ENCODE measurements at places on chromosomes 12 and 14. TPM values are rescaled to one million over a fixed set of nuclear protein-coding genes. Genes with fewer than 3 reads are reported as not detected.

Gene KRT74
- total RNA-seq = not detected

Gene THAP2
- total RNA-seq = 7.4 TPM

Gene NEUROD4
- not detected for total RNA-seq

Gene DCP1B
- 2.4 TPM for total RNA-seq

Gene PLEKHG7
- total RNA-seq = not detected

Gene DEGS2
- not detected for total RNA-seq

Gene PLEKHD1
- total RNA-seq = 0.32 TPM

- no peak for DNase-seq
Observed at GRCh38 chr14:22220427-22220826, 368.6 kb downstream of the DAD1 start.

DNA sequence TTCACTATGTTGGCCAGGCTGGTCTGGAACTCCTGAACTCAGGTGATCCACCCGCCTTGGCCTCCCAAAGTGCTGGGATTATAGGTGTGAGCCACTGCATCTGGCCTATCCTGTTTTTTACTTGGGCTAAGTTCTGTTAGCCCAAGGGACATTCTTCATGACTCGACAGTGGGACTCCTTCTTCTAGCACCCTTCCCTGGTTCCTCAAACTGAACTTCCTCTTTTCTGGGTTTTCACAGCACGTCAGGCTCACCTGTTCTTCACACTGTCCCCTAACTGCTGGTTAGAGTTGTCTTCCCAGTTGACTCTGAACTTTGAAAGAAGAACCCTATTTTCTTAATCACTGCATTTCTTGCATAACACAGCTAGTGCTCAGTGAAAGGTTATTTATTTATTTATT, 22.5 kb downstream of the CABP1 start:
- DNase-seq = no peak

GRCh38 chr14:79971330-79971729, 240.0 kb downstream of the DIO2 start:
- DNase-seq = no peak

DNA sequence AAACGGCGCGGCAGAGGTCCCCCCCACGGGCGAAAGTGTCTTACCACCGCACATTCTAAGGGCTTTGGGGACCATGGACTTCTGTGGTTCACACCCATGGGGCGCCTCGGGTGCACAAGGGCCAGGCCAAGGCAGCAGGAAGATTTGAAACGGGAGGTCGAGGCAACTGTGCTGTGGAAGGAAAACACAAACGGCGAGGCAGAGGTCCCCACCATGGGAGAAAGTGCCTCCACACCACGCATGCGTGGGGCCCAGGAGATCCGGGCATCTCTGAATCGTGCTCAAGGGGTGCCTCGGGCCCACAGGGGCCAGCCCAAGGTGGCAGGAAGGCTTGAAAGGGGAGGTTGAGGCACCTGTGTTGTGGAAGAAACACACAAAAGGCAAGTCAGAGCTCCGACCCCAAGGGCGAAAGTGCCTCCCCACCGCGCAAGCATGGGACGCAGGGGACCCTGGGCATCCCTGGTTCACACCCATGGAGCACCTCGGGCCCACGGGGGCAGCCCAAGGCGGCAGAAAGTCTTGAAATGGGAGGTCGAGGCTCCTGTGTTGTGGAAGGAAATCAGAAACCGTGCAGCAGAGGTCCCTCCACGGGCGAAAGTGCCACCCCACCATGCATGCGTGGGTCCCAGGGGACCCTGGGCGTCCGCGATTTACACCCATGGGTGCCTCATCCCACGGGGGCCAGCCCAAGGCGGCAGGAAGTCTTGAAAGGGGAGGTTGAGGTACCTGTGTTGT, 371.0 kb downstream of the ALG10 start:
- DNase-seq = peak; percentile 62

GRCh38 chr14:19800282-19801117, 3.1 kb upstream of the OR4N2 start:
- peak; percentile 48 for DNase-seq

GRCh38 chr12:70847871-70848270, 72.7 kb downstream of the PTPRR start:
- no peak for DNase-seq

DNA sequence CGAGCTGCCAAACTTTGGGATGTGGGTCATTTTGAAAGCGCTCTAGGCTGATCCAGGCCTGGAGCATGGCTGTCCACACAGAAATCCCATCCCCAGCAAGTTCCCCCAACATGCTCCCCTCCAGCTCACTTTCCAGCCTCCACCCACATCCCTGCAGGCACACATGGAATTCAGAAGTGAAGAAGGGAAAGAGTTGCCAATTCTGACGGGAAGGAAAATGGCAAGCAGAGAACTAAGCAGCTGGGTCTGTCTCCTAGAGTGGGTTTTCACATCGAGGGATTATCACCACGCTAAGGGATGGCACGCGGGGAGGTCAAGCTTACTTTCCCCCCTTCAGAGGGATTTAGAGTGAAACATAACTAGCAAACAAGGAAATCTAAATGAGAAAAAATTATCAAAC, 142.3 kb downstream of the RIMBP2 start:
- no peak for DNase-seq

- DNase-seq = no peak
Observed at GRCh38 chr12:127690161-127690560, 576.8 kb upstream of the TMEM132C start.

DNA sequence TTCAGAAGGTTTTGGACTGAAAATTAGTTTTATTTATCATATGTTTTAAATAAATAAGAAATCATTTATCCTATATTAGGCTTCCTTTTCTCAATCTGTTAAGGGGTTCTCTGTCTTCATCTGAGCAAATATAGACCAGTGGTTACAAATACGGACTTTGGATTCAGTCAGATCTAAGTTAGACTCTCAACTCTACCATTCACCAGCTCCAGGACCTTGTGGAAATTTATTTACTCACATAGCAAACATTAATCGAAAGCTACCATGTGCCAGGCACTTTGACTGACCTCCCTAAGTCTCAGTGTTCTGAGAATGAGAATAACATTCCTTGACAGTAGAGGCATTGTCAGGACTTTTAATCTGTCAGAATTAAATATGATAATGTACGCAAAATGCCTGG, 22.3 kb downstream of the KCNK10 start:
- no peak for DNase-seq

- no peak for DNase-seq
Observed at GRCh38 chr14:67416810-67417209, 4.8 kb upstream of the PLEK2 start.

DNA sequence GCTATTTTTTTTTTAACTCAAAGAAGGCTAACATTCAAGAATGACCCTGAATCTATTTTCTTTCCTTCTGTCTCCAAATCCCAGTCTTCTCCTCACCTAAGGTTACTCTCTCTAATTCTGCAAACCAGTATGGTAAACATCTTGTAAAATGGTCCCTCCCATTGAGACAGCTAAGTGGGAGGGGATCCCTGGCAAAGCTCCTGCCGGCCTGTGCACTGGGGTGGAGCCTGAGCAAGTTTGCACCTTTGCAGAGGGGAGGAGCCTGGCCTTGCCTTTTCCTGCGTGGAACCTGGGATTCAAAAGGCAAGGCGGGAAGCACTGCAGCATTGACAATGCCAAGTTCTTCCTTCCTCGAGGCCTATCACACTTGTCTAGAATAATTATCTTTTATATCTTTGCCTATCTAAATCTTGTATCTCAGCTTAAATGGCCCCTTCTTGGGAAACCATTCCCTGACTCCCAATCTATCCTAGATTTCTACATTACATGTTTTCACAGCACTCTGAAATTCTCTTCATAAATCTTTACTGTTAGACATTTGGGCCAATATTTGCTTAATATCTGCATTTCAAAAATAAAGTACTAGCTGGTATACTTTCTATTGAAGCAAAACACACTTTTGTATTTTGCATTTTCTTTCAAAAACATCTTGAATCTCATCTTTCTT, 83.0 kb downstream of the EPS8 start:
- DNase-seq = no peak

- no peak for DNase-seq
Observed at GRCh38 chr12:42442888-42443287, 116.9 kb downstream of the PPHLN1 start.

DNA sequence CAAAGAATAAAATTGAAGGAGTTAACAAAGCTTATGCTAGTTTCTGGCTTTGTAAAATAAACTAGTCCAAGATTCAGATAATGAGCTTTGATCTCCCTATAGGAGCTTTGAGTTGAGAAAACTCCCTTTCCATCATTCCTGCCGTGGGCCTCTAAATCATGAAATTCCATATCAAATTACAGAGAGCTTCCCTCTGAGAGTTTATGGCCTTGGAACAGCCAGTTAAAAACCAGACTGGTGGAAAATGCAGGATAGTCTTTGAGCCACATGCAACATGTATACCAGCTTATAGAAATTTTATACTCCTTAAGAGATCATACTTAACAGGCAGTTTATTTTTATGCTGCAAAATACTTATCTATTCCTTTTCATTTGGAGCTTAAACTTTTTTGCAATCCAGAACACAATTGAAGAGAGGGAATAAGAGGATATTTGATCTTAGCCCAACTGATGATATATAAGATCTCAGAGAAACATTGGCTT, 175.8 kb upstream of the ATP2B1 start:
- DNase-seq = no peak

GRCh38 chr12:71605039-71605438, 58.6 kb downstream of the ZFC3H1 start:
- no peak for DNase-seq

DNA sequence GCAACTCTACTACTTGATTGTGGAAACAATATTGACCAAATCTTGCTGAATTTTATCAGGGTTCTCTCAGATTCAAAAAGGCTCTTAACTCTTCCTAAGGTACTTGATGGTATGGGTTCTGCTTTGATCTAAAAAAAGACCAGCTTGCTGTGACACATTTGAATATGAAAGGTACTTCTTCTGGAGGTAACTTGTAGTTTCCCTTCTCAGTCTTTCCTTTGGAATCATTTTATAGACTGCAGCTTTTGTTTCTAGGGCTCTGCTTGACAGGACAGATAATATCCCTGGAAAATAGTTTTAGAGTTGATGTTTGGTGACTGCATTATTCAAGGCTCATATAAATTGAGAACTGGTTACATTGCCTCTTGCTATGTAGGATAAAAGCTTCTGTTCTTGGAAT, 251.9 kb downstream of the FUT8 start:
- no peak for DNase-seq

GRCh38 chr14:92586963-92587699, 73.5 kb downstream of the RIN3 start:
- DNase-seq = no peak

- DNase-seq = no peak
Observed at GRCh38 chr12:48923117-48923516, 2.2 kb downstream of the FKBP11 start.

DNA sequence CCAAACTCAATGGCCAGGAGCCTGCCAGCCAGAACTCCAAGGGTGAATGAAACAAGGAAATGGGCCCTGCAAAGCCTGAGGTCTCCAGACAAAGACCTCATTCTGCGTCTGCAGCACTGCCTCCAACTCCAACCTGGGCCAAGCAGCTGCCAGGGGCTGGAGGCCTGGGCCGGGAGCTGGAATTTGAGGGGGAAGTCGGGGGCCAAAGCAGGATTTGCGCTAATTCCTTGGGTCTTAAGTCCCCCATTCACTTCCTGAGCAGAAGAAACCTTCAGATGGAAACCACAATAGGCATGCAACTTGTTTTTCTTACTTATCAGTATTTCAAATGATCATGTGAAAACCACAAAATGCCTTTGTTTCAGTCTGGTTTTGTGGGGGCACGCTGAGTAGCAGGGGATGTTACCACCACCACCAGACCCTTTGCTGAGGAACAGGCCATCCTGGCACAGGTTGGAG, 23.0 kb upstream of the TC2N start:
- no peak for DNase-seq

DNA sequence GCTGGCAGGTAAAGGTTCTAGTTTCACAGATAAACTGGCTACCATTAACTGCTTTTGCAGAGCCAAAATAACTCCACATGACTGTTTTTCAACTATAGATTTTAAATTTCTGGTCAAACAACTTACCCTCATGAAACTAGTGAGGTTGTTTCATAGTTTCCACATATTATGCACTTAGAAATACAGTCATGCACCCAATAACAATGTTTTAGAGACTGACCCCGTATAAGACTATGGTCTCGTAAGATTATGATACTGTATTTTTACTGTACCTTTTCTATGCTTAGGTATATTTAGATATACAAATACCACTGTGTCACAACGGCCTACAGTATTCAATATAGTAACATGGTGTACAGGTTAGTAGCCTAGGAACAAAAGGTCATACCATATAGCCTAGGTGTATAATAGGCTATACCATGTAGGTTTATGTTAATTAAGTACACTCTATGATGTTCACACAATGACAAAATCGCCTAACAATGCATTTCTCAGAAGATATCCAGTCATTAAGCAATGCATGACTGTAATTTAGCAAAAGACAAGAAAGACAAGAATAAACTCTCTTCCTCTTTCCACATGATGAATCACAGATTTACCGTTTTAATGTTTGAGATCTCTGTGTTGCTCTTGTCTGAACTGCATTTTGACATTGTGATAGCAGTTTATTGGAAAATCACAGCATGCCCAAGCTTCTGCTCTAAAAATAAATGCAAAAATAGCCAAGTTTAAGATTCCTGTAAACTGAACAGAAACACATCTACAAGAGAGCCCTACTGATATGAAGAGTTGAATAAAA, 17.1 kb downstream of the DICER1 start:
- no peak for DNase-seq

DNA sequence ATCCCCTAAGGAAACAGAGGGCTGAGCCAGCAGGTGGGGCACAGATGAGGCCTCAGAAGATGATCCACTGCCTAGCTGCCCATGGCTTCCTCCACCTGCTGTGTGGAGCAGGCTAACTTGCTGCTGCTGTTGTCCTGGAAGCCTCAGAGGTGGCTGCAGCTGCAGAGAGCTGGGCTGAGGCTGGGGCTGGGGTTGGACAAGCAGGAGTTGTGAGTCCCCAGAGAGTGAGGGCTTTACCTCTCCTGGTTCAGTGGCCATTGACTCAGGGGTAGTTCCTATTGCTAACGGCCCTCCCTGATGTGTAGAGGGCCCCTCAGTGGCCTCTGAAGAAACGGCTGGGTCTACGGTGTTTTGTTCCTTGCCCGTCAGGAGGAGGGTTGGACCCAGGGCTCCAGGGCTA, 13.7 kb upstream of the PRKAG1 start:
- DNase-seq = no peak

All from Right ventricle myocardium inferior (tissue), 1 donor.